ENCODE measurements at places on chromosomes 1 and 21.

GRCh38 chr1:173057984-173058383 is 7.2 kb upstream of the TNFSF18 start:
- no peak for DNase-seq

GRCh38 chr1:42931911-42932422 is 26.7 kb downstream of the SLC2A1 start:
- peak; percentile 76 for DNase-seq

GRCh38 chr1:87506147-87506546 is 177.5 kb downstream of the LMO4 start:
- no peak for DNase-seq

DNA sequence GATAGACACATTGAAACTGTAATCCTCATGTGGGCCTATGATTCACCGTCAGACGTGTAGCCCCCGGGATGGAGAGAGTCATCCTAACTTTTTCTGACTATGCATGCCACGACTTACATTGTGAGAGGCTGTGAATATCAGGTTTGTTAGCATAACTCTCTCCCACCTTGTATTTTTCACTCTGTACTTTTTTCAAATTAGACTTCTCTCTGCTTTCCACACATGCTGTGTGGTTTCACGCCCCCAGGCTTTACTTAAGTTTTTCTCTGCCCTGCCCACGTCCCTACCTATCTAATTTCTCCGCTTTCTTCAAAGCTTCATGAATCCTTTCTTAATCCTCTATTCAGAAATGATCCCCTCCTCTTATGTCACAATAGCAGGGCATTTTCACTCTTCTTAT is 3.4 kb upstream of the NCAM2 start:
- DNase-seq, result no peak

DNA sequence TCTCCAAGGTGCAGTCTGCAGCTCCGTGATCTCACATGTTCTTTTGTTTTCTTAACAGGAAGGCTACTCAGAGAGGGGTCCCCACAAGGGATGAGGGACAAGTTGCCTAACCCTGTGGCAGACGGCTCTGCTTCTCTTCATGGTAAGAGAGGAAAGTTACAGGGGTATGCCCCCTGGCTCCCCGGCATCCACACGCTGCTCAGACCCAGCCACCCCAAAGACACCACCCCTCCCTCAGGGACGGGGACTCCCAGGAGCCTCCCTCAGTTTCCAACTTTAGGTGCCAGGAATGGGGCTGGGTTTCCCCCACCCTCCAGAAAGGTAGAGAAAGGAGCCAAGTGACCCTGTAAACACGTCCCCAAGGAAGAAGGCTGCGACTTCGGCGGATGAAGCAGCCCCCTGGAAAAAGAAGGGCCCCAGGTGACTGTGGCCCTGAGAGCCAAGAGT is 19.7 kb downstream of the OPTC start:
- no peak for DNase-seq

DNA sequence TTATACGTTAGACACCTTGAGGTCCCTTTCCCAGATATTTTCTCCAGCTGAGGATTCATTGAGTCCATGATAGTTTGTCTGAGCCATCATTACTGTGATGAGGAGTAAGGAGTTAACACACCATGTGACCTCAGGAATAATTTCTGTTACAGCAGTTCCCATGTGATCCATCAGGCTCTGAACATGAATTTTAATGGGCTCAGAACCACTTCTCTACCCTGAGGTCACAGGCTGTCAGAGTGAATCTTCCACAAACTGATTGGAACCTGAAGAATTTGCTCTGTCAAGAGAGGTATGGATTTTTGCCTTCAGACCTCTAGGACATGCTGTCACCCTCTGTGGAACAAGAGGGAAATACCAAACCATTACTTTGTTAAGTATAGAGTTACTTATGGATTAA is 81.0 kb downstream of the NTMT2 start:
- DNase-seq, result no peak

DNA sequence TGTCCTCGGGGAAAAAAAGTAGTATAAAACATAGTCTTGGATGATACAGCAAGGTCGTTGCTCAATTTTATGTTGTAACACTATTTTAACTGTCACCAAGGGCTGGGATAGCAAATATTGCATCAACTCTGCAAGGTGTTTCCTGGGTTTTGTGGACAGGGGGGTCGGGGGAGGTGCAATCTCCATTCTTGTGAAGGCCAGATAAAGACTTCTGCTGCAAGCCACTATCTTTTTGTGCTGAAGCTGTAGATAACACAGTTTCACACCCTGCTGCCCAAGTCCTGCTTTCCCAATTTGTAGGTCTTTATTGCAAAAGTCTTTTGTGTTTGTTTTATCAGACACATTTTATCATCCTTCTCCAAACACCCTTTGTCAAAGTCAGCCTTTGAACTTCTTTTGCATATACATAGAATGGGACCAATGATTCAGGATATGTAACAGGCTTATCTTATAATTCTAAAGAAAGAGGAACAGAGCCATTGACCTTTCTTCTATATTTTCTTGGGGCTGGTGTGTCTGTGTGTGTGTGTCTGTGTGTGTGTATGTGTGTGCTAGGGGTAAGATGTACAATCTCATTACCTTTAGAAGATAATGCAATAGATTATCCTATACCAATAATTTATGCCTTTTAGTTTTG is 140.6 kb downstream of the RUNX1 start:
- DNase-seq, result no peak

GRCh38 chr1:197782722-197783360 is 7.6 kb upstream of the DENND1B start:
- no peak for DNase-seq

GRCh38 chr1:241020851-241021697 is 335.9 kb downstream of the RGS7 start:
- DNase-seq, result no peak

- DNase-seq, result no peak
Measured at GRCh38 chr1:28582248-28582615, 9.8 kb upstream of the RAB42 start.

GRCh38 chr1:29907596-29907995 is 671.3 kb downstream of the PTPRU start:
- no peak for DNase-seq

DNA sequence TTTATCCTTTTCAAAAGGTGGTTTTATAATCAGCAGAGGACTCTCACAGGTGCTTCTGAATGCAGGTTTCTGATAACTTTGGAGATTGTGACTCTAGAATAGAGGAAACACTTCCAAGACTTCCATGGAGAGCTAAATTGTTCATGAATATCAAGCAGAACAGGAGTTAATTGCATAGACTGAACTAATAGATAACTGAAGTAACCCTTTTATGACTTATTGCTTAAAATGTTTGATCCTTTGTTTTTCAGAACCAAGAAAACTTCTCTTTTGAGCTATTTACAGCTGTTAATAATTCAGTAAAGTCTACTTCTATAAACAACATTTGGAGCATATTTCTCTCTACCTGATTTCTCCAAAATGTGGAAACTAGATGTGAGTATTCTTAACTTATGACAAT is 19.9 kb downstream of the TEX46 start:
- DNase-seq, result no peak

DNA sequence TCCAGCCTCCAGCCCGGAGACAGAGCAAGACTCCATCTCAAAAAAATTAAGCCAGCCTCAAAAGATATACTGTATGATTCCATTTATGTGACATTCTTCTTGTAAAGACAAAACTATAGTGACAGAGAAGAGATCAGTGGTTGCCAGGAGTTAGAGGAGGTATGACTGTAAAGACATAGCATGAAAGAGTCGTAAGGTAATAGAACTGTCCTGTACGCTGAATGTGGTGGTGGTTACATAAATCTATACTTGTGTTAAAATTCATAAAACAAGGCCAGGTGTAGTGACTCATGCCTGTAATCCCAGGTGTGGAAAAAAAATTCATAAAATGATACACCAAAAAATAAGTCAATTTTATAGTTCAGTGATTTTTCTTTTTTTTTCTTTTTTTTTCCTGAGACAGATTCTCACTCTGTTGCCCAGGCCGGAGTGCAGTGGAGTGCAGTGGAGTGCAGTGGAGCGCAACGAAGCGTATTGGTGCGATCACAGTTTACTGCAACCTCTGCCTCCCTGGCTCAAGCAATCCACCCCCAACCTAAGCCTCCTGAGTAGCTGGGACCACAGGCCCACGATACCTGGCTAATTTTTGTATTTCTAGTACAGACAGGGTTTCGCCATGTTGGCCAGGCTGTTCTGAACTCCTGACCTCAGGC is 84.9 kb upstream of the CXADR start:
- no peak for DNase-seq

GRCh38 chr21:46517361-46517760 is 58.7 kb downstream of the DIP2A start:
- no peak for DNase-seq

DNA sequence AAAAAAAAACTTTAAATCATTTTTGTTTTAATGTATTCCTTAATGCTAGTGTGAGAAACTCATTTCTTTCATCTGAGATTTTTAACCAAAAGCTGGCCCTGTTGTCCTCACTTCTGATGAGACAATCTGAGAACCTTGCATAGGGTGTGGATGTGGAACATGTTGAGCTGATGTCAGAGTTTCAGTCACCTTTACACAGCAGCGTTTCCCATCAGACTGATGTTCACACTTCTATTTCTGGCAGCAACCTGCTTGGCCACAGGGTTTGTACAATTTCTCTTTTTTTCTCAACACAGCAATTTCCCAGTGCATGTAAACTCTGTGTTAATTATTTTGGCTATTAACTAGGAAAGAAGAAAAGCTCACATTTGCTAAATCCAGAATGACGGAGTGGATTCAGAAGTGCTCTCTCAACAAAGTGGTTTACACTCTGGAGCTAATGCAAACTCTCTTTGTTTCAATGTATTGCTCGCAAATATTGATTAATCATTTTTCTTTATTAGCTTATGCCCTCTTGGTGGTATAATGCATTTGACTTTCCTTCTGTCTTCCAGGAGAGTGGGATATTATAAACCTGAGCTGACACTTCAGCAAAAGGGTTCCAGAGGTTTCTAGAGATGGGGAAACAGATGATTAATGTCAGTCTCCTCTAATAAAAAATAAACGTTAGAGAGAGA is 70.5 kb upstream of the HSPA13 start:
- no peak for DNase-seq

- no peak for DNase-seq
Measured at GRCh38 chr1:198246337-198246736, 89.5 kb downstream of the NEK7 start.

- no peak for DNase-seq
Measured at GRCh38 chr1:156772222-156772621, 4.9 kb downstream of the PRCC start.

- no peak for DNase-seq
Measured at GRCh38 chr1:10283318-10283984, 73.1 kb downstream of the KIF1B start.

GRCh38 chr1:15371610-15372545 is 37.8 kb upstream of the EFHD2 start:
- no peak for DNase-seq

DNA sequence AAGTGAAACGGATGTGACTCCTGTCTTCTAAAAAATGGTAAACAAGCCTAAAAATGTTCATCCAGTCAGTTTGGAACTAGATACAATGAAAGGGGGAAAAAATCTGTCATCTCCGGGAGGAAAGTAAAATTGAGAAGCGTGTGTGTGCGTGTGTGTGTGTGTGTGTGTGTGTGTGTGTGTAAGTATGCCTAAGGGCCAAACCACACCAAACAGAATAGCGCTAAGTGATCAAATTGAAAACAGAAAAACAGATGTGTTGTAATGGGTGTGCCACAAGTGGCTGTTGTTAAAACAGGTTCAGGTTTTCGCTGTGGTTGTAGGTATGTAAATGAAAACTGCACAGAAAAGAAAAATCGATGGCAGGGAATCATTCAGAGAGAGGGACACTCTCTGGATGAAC is 106.7 kb downstream of the RNF220 start:
- DNase-seq, result no peak

DNA sequence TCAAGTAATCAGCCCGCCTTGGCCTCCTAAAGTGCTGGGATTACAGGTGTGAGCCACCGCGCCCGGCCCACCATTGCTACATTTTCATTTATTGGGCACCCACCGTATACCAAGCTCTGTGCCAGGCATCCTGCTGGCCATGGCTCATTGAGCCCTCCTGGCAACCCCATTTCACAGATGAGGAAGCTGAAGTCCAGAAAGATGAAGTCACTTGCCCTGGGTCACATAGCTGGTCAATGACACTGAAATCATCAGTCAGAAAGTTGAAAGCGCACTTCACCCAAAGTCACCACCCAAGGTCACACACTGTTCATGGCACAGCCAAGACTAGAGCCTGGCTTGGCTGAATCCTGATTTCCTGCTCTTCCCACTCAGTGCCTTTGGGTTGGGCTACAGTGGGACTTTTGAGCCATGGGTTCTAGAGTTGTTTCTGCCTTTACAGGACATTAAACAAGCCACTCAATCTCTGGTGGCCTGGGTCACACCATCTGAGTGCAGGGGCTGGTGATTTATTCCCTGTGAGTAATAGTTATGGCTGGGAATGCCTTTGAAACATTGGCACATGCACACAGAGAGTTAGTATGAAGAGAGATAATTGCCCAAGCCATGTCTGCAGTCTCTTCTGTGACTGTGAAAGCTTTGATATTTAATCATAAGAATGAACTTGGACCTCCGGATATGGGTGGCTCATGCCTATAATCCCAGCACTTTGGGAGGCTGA is 16.0 kb upstream of the ARHGEF10L start:
- no peak for DNase-seq

DNA sequence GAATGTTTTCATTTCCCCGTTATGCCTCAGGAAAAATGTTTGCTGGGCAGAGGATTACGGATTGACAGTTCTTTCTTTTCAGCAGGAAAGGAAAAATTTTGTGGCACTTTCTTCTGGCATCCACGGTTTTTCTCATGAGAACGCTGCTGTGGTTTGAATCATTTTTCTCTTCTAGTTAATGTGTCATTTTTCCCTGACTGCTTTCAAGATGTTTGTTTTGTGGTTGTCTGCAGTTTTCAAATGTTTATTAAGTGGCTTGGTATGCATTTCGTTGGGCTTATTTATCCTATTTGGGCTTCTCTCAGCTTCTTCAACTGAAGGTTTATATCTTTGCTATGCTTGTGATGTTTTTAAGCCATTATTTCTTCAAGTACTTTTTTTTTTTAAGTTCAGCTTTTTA is 359.0 kb downstream of the RGS7 start:
- no peak for DNase-seq
